Neural crest cell (in vitro differentiated cells): ENCODE measurements at places on chromosomes 5 and 9.

DNA sequence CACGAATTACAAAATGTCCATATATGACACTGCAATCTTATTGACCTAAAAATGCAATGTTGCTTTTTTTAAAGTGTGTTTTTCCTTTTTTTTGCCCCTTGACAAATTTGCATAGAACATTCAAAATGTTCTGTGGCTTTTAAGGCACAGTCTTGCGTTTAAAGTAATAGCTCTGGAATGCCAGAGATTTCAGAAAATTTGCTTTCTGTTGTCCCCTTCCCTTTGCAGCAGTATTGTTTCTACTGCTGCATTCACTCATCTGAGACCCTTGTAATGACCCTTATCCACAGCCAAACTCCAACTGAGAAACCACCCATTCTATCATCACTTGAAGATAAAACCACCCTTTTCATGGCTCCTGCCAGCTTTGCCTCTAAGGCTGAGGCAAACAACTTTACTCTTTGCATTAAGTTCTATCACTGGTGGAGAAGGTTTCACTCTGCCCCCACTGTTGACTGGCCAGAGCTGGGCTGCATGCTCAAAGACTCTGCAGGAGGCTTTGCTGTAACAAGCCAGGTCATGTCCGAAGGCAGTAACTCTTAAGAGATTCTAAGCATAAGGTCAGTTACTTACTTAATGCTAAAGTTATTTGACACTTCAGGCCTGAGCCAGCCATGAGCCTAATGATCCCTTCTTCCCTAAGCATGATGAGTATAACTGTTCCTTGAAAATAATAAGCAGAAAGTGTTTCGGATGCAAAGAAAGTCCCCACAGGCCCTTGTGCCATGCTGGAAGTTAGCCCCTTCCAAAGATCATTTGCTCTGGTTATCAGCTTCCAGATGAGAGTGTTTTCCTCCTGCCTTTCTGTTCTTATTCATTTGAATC, 101.9 kb downstream of the CD180 start:
- DNase-seq, result no peak

GRCh38 chr9:110443866-110444220, 106.2 kb upstream of the TXNDC8 start:
- no peak for DNase-seq

DNA sequence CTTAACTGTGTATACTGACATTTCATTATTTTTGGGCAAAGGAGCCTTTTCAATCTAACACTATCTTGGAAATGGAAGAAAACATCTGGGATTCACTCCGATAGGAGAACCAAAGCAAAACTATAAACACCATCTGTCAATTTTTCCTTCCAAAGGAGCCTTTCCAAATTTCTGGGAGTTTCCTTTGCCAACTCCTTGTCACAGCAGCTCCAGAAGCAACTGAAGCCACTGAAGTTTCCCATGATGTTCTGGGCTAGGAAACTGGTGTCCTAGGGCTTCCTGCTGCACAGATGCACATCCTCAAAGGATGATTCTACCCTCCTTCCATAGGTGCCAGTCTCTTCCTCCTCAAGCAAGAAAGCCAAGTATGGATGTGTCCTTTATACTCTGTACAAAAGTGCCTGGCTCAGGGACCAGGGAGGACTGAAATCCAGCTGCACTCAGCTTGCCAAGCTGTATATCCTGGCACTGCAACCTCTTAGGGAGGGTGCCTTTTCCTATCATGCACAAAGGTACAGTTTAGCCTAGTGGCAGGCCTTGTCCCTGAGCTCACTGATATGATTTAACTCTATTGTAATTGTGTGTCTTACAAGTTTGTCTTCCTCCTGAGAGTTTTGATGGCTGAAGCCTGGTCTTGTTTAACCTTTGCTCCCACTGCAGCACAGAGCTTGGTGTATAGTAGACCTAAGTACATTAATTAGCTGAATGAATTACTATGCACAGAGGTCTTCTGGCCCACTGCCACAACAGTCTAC, 8.4 kb upstream of the UBAP1 start:
- DNase-seq, result no peak

DNA sequence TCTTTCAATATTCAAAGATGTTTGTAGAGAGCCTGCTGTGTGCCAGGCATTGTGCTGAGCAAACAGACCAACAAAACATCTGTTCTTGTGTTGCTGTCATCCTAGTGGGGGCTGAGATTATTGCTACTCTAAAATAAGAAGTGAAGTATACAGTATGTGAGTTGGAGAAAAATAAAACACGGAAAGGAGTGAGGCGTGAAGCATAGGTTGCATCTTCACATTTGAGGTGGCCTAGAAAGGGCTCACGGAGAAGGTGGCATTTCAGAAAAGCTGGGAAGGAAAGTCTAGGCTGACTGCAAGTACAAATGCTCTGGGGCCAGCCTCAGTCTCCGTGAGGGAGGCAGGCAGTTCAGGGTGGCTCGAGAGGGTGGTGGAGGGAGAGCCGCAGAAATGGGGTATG, 80.3 kb downstream of the CSNK1A1 start:
- no peak for DNase-seq

DNA sequence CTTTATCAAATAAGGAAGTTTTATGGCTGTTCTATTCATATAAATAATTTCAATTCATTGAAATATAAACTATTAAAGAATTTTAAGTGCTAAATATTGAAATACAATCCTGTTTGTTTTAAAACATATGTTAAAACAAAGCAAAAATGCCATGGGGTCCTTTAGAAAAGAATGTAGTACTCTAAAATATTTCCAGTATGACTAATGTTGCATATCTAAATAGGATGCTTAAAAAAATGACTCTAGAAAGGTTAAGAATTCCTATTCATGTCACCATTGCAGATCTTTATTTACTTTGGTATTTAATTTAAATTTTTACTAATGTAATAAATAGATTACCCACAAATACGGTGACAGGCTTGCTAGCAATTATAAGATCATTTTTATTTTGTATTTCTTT, 132.3 kb downstream of the ZNF608 start:
- DNase-seq, result no peak

DNA sequence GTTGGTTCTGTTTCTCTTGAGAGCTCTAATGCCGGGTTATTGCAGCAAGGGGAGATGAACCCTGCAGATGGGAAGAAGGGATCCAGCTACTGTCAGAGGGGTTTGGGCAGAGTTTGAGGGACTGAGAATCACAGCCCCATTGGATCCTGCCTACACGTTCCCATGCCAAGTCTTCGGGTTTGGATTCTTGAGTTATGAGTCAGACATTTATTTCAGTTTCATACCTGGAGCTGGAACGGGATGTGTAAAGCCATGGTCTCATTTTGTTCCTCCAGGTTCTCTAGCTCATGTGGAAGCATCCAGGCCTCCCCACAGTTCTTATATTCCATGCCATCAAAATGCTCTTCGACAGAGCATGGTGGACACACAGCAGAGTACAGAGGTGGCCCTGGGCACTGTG, 275.4 kb upstream of the IRX4 start:
- DNase-seq, result no peak

DNA sequence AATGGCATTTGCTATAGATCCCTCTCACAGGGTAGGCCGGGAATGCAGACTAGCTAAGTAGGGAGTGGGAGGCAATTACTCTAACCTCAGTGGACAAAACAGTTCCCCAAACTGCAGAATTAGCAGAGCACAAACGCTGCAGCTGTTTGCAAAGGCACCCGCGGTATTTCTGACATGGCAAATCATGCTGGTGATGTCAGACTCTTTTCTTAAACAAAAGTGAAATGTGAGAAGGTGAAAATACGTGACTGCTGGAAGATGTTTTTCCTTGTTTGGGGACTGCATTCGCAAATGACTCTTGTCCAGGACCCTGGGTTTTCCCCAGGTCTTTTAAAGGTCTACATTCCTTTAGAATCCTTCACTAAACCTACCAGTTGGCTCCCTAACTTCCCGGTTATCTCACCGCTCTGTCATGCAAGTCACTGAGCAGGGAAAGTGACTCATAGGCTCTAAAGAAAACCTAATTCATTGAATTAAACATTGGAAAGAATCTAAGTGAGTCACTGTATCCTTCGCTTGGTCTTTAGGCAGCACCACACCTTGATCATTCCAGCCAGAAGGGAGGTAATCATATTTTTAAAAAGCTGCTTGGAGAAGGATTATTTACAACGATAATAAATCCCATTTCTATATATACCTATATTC, 91.5 kb upstream of the DNAH5 start:
- no peak for DNase-seq

DNA sequence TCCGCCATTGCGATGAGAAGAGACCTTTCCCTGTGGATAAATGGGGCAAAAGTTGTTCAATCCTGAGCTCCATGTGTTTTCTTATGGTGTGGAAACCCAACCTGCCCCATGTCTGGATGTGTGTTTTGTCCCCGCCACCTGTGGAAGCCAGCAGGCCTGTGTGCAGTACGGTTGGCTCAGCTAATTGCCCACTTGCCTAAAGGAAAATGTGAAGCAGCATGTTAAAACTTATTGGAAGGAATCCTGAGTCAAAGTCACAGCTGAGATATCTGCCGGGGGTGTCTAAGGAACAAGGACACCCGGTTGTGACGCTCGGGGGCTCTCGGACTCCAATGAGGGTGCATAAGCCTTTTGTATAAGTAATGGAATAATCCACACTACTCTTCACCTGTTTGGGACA, 361.1 kb upstream of the IRX1 start:
- DNase-seq, result no peak

DNA sequence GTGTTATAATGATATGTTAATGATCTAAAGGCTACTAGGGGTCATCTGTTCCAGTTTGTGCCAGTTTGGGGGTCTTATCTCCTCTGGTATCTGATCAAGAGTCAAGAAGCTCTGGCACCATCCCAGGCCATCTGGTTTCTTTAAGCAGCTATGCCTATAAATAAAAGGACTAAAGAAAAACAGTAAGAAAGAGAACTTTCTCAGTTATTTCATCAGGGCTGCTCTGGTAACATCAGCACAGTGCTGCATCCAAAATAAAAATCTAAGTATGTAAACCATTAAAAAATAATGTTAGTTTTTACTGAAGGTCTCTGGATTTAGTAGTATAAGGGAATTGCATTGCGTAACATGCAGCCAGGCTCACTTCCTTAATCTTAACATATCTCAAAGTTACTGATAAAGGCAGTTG, 185.0 kb downstream of the NR2F1-AS1 start:
- no peak for DNase-seq

DNA sequence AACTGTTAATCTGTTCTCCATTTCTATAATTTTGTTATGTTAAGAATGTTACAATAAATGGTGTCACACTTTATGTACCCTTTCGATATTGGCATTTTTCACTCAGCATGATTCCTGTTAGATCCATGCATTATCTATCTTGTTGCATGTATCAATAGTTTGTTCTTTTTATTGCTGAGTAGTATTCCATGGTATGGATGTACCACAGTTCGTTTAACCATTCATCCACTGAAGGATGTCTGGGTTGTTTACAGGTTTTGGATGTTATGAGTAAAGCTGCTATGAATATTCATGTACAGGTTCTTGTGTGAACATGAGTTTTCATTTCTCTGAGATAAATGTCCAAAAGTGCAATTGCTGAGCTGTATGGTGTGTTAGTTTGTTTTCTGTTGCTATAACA, 26.3 kb upstream of the CCDC112 start:
- no peak for DNase-seq

- DNase-seq, result no peak
Measured at GRCh38 chr5:61100437-61100836, 61.8 kb downstream of the SMIM15 start.

GRCh38 chr9:77983320-77983662, 48.3 kb downstream of the GNAQ start:
- DNase-seq, result no peak

GRCh38 chr9:82488313-82489200, 500.0 kb downstream of the SPATA31D1 start:
- no peak for DNase-seq

DNA sequence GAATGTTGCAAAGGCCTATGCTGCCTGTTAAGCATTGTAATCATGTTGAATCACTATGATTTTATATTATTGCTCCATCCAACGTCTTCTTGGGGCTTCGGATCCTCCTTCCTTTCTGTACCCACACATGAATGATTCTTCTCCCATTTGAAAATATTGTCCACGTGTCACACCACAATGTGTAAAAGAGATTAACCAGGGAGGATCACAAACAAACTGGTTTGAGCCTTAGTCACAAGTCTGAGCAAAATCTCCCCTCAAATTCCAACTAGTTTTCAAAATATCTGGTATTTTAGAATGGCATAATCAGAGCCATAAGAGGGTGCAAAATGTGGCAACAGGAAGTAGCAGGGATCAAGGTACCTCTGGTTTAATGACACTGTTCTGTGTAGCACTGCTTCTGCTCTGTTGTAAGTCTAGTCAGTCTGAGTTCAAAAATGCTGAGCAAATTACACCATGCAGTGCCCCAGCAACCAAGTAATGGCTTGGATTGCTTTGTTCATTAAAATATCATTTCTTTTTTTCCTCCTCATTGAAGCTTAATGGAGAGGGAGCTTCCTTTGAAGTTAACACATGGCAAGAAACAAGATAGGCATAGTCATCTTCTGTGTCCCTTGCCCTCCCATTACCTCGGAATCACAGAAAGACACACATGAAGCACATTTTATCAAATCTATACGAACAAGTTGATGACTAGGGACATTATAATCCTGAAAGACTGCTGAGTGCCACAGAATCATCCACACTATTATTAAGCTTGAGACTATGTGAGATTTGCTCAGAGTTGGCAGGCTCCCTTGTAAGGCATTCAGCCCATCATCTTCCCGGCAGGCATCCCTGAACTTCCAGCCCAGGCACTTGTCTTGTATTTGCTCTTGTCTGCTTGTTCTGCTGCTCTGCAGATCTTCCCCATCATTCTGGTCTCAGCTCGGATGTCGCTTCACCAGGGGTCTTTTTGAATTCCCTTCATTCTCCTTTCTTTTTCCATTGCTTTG, 102.0 kb upstream of the PRLR start:
- DNase-seq, result no peak

DNA sequence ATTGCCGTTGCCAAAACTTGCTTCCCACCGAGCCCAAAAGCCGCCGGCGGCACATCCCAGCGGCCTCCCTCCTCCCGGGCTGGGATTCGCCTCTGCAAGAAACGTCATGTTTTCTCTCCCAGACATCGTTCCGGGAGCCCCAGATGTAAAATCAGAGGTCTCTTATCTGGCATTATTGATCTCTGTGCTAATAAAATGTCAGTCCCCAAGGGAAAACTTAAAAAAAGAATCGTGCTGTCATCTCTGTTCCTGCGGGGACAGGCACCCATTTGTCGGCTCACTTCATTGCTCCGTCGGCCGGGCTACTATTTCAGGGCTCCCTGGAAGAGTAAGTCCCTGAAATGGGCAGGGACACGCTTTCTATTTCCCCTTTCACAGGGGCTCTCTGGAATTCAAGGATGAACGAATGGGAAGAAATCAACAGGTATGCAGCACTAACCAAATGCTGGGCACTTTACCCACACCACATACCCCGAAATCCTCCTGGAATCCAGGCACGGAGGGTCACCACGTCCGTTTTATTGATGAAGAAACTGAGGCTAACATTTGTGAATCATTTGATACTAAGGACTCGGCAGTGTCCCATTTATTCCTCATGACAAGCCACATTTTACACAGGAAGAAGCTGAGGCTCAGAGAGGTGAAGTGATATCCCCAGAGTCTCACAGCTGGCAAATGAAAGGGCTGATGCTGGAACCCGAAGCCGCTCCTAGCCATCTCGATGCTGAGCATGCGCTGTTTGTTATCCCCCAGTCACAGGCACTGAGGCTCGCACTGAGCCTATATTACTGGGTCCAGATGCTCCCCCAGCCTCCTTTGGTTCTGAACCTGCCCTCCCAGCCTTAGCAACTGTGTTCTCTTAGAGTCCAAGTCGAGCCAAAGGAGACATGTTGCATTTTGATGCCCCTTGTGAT, 35.7 kb upstream of the MSX2 start:
- no peak for DNase-seq
